Stimulated activated effector memory CD8-positive, alpha-beta T cell treated with anti-CD3 and anti-CD28 coated beads, Interleukin-12 subunit alpha, Interleukin-12 subunit beta, amount 100 ng/mL, for 72 hours (primary cell): ENCODE measurements at places on chromosomes 3 and 15.

- DNase-seq: no peak
Measured at GRCh38 chr3:60979461-60980341, 271.6 kb downstream of the FHIT start.

DNA sequence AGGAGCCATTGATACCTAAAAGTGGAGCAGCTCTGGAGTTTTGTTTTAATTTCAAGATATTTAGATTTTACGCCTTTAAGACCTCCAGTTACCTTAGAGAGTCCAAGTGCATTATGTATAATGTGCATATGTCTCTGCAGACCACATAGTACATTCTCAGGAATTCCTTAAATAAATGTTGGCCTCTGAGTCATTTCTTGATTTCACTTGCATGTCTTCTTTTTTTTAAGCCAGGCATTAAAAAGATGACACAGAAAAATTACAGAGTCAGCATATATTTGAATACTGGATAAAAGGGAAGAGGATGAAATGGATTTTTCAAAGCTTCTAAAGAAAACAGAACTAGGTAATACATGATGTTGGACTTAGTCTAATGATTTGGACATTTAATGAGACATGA, 125.2 kb downstream of the TMCO5A start:
- no peak for DNase-seq

GRCh38 chr3:30538791-30539190, 67.6 kb upstream of the TGFBR2 start:
- DNase-seq: no peak

GRCh38 chr3:100902572-100902971, 90.6 kb downstream of the ABI3BP start:
- DNase-seq: no peak

DNA sequence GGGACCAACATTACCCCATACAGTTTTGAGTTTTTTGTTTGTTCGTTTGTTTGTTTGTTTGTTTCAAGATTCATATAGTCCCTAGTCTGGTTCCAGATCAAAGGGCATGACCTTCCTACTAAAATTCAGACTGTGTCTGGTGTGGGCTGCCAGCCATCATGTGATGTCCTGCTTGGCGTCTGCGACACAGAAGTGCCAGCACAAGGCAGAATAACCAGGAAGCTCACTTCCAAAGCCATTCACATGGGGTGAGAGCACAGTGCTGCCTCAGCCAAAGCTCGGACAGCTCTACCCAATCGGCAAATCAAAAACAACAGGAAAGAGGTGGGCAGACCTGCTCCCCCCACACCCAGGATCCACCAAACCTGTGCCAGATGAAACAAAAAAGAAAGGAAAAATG, 142.6 kb upstream of the THBS1 start:
- DNase-seq: no peak

- no peak for DNase-seq
Measured at GRCh38 chr3:99163314-99163713, 261.8 kb upstream of the DCBLD2 start.

DNA sequence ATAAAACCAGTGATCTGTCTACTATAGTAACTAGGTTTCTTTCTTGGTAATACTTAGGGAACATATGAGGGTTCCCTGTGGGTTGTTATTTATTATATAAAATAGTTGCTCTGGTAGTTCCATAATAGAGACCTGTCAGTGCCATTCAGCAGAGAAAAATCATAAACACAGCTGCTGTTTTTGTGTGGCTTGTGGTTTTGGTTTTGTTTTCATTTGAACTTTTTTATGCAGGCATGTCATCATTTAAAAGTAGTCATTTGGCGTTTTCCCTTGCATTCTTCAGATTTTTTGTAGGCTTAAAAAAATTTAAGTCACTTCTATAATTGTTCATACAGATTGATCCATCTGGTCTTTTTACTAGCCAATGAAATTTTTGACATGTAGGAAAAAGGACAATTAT, 47.9 kb downstream of the PIK3CA start:
- no peak for DNase-seq

GRCh38 chr3:22495241-22495640, 707.9 kb upstream of the UBE2E2 start:
- no peak for DNase-seq

DNA sequence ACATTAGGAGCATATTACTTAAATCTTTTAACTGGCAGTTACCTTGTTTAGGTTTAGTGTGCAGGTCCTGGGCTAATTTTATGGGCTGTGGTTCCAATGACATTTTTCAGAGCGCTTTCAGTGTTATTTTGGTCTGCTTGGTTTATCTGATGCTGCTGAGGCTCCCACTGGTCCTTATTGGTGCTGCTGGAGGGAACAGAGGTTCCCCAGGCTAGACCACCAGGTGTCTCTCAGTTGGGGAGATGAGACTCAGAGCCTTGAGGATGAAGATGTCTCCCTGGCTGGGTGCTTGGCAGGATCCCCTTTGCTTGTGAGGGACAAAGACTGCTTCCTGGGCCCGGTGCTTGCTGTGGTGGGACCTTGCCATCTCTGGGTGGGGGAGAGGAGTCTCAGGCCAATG, 28.3 kb upstream of the TASOR start:
- no peak for DNase-seq

GRCh38 chr3:42984701-42985100, 5.6 kb downstream of the GASK1A start:
- DNase-seq: no peak

DNA sequence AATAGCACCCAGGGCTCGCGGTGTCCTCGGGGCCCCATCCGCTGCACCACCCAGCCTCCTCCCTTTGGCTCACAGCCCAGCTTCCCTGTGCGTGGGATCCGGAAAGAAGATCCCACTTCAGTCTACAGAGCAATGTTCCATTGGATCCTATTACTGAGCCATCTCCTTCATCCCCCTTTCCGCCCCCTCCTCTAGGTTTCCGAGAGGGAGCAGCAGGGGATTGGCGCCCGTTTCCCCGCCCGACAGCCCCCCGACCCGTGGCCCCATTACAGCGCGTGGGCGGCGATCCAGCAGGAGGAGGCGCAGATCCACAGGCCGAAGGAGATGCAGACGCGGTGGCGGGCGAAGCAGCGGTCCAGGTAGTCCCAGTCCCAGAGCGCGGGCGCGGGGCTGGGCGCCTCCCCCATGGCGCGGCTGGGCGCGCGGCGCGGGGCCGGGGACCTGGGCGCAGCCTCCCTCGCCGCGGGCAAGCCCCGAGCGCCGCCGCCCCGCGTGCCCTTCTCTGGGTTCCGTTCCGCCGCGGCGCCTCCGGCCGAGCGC, 340 bp downstream of the TMEM44 start:
- DNase-seq: peak; percentile 67

DNA sequence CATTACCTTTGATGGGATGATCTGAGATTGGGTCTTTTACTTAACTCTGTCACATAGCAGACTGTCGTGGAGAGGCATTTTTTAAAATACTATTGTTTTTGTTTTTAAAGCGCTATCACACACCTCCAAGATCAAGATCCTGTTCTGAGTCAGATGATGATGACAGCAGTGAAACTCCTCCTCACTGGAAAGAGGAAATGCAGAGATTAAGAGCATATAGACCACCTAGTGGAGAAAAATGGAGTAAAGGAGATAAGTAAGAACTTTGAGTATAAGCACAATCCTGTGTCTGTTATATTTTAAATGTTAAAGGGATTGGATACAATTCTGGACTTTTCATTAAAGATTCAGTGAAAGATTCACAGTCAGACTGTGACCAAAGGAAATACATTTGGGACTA, 18.4 kb upstream of the ZBTB47 start:
- no peak for DNase-seq

DNA sequence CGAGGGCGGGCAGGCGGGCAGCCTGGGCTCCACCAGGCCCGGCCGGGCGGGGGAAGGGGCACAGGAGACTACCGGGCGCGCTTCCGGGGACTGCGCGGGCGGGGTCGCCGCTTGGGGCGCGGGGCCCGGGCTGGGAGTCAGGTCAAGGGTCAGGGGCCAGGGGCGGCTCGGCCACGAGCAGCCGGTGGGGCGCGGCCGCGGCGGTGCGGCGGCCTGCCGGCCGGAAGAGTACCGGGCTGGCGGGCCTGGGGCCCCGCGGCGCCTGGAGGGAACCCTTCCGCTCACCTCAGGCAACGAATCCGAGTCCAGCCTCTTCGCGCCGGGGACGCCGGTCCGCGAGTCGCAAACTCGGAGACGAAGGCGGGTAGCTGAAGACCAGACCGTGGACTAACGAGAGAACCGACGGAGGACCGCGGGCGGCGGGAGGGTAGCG, 225 bp downstream of the RHOA start:
- DNase-seq: no peak

GRCh38 chr3:183044547-183045229, 54.6 kb downstream of the MCCC1 start:
- no peak for DNase-seq

- DNase-seq: no peak
Measured at GRCh38 chr3:31572236-31573004, 39.7 kb downstream of the STT3B start.

GRCh38 chr3:151827816-151828215, 13.9 kb downstream of the AADAC start:
- DNase-seq: no peak

GRCh38 chr15:68983961-68984481, 30.5 kb upstream of the NOX5 start:
- DNase-seq: no peak
